ENCODE measurements at places on chromosomes 5 and 9.
A peak's percentile ranks its signal among the peaks of the same experiment; 100 is the strongest.

- no peak for DNase-seq
These were observed 291.5 kb downstream of the SEC61B start for GRCh38 chr9:99513441-99514112.

DNA sequence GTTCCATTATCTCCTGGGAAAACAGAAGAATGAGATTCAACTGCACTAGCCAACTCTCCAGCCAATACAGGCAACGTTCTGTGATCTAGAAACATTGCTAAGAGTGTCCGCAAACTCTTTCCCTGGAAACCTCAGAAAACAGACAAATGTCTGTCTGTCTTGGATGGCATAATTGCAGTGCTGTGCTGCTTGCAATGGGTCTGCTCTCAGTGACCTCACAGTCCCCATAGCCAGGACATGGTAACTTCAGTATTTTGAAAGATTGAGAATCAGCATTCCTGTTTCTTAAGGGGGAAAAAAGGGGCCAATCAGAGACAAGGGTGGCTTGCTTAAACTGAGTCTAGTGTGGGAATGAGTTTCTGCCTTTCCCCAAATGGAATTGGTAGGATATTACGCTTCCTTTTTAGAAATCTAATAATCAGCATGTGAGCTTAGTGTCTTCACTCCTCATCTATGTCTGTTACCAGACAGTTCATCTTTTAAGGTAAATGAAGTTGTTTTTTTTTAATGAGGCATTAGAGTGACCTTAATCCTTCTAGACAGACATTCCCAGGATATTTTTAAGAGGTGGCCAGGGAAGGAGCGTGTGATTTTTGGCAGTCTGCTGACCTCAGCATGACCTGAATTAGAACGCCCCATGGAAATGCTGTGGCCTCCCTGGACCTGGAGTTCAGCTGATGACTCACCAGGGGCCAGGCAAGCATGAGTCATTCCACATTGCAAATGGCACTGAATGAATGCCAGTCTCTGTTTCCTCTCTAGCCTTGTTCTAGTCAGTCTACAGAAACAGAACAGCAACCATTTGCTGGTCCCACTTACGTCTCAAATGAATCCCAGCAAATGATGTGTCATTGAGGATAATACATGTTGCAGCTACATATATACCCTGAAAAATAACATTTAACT, 210.2 kb upstream of the ACTBL2 start:
- no peak for DNase-seq

GRCh38 chr9:118929287-118929686, 439.9 kb downstream of the BRINP1 start:
- DNase-seq: no peak

GRCh38 chr5:59654691-59655090, 238.8 kb downstream of the PDE4D start:
- DNase-seq: no peak

- DNase-seq: peak; percentile 53
These were observed 197.9 kb downstream of the SH3GL2 start for GRCh38 chr9:17776735-17777134.

DNA sequence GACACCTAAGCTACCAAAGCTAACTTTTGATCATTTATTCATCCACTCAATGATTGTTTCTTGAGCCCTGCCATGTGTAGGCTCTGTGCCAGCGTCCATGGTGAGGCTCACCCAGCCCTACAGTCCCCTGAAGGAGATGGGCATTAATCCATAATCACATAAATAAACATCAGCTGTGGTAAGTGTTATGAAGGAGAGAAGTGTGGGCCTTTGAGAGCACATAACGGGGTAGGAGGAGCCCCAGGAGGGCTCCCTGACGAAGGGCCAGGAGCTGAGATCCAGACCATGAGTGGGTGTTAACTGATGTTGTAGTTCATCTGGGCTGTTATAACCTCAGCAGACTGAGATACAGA, 53.9 kb upstream of the AFAP1L1 start:
- DNase-seq: no peak

DNA sequence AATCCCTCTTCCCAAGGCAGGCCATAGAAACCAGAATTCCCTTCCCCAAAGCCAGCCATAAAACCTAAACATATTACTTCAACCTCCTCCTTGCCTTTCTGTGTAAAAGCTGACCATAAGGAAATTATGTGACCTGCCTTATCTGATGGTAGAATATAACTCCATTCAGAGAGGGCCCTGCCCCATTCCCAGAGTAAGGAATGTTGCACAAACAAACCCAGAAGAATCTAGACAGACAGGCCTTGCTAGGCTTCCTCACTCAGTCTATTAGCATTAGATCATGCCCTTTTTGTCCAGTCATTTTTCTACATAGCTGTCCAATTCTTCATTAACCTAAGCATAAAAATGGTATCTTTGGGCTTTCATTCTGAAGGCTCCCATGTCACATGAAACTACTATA, 17.8 kb upstream of the IFNB1 start:
- no peak for DNase-seq

- no peak for DNase-seq
These were observed 15.4 kb downstream of the TRAF2 start for GRCh38 chr9:136901516-136902258.

DNA sequence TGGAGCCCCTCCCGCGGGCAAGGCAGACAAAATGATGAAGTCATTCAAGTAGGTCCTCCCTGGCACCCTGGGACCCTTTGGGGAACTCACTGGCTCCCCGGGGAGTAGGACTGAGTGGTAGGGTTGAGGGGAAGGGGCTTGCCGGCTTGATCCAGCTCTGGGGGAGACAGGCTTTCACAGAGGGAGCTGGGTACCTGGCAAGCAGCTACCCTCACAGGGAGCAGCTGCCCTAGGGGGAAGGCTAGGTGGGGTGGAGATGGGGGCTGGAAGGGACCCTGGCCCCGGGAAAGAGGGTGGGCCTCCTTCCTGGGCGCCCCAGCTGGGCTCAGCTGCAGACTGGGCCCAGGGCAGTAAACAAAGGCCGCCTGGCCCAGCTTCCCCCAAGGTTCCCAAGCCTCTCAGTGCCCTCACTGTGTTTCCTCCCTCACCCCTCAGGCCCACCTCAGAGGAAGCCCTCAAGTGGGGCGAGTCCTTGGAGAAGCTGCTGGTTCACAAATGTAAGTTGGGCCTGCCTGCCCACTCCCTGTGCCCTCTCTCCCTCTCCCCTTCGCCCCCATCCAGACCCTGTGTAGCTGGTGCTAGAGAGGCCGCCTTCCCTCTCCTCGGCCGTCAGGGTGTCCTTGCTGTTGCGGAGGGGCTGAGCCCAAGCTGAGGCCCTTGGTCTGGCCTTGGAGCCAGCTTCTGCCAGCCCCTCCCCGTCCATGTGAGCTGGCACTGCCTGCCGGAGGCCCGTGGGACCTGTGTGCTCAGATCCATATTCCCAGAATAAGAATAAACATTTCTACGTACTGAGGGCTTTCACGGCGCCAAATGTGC, 131.2 kb downstream of the RGS3 start:
- no peak for DNase-seq

Measured in muscle of arm (tissue), 14 donors.